ENCODE measurements at places on chromosomes 6 and 20.
A peak's percentile ranks its signal among the peaks of the same experiment; 100 is the strongest.

- no peak for DNase-seq
Measured at GRCh38 chr6:44216677-44217331, at the start of gene MYMX. TSS of gene MYMX (plus strand) at chr6:44216926. CDS start at chr6:44217472, 546 bp downstream.

- no peak for DNase-seq
Measured at GRCh38 chr6:158039178-158039557, 57.5 kb downstream of the SYNJ2 start.

DNA sequence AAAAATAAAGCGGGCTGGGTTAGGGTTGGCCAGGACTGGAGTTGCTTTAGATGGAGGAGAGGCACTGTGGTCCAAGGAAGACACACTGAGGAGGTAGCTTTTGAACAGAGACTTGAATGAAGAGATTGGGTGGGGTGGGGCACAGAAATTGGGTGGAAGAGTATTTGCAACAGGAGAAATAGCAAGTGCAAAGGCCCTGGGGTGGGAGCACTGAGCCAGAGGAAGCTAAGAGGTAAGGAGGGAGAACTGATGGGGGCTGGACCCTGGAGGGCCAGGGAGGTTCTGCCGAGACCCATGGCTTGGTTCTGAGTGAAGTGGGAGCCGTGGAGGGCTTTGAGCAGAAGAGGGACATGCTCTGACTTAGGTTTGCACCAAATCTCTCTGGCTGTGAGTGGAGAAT lies 45.4 kb downstream of the KCNB1 start:
- DNase-seq = no peak

- no peak for DNase-seq
Measured at GRCh38 chr6:69489970-69490369, 306.8 kb downstream of the LMBRD1 start.

- DNase-seq = no peak
Measured at GRCh38 chr20:1720845-1721475, 63.4 kb upstream of the SIRPG start.

- no peak for DNase-seq
Measured at GRCh38 chr6:147023148-147023547, 181.1 kb upstream of the STXBP5 start.

- DNase-seq = no peak
Measured at GRCh38 chr6:113281431-113281830, 575.7 kb upstream of the MARCKS start.

- no peak for DNase-seq
Measured at GRCh38 chr6:156857573-156857972, 80.4 kb downstream of the ARID1B start.

- DNase-seq = no peak
Measured at GRCh38 chr20:10660661-10661060, 13.1 kb downstream of the JAG1 start.

DNA sequence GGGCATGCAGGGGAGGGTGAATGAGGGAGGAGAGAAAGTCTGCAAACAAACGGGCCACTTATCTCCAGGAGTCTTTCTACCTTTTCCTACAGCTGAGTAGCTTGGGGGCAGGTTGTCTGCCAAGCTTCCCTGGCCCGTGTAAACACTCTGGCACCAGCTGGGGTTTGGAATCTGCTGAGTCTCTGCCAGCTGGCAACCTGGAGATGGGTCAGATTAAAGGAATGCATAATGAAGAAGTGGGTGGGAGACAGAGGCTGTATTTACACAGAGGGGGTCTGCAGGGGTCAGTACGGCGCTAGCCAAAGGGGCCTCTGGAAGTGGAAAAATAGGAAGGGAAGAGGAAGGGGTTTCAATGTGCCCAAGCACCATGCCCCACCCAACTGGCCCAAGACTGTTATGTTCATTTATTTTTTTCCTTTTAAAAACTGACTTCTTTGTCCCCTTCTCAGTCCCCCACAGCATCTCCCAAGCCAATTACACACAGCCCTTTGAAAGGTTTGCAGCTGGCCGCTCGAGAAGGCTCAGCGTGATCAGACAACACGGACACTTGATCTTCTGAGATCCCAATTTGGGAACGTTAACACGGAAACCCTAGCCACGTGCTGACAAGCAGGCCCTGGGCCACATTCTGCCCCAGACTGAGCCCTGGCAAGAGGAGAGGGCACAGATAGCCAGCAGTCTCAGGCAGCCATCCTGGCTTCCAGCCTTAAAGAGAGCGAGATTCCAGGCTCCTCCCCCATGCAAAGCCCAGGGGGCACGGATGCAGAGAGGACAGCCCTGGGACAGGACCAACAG lies 25.2 kb downstream of the TRAM2 start:
- DNase-seq = peak; percentile 23

GRCh38 chr20:45617591-45617990 lies 11.9 kb upstream of the WFDC10A start:
- DNase-seq = no peak

DNA sequence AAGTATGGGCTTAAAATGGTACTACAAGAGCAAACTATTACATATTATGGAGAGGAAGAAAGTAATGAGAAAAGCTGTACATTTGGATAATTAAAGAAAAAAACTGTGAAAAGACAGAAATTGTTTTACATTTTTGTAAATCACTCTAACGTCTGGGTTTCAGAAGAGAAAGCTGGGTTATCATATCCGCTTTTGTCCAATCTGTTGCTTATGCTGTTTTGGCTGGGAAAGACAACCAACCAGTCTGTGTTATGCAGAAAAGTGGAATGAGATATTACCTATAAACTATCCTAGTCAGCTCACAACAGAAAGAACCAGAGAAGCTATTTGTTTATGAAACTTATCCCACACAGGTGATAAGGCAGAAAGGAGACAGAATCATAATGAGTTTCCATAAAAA lies 32.4 kb downstream of the REV3L start:
- DNase-seq = no peak

- no peak for DNase-seq
Measured at GRCh38 chr6:169495601-169496000, 206.2 kb downstream of the WDR27 start.

DNA sequence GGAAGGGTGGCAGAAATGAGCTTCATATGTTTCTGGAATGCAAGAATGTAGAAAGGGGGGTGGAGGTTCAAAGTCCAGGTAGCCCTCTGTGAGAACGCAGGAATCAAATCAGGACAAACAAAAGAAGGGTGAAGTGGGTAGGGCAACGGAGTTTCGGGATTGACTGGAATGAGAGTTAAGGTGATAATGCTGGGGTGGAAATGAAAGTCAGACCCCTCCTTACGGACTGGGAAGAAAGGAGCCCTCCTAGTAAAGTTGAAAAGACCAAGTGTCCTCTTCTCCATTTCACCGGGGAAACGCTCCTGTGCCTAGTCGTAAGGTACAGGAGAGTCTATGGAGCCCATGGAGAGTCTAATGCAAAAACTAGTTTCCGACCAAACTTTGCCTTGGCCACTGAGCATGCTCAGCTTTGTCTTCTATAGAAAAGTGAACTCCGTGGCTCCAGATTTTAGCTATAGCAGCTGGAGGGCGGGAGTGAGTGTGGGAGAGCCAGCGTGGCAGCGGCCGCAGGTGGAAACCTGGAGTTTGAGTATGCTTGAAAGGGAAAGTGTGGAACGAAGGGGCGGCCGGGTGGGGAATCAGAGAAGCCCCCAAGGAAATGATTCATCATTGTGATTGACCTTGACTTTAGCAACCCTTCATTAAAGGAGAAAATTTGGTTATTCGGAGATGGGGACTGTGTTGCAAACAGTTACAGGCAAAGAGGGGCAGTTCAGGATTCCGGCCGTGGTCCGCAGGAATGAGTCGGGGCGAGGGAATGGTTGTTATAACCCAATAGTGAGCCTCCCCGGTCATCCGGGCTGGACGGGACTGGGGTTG lies 1.3 kb upstream of the LRRC1 start:
- DNase-seq = no peak

DNA sequence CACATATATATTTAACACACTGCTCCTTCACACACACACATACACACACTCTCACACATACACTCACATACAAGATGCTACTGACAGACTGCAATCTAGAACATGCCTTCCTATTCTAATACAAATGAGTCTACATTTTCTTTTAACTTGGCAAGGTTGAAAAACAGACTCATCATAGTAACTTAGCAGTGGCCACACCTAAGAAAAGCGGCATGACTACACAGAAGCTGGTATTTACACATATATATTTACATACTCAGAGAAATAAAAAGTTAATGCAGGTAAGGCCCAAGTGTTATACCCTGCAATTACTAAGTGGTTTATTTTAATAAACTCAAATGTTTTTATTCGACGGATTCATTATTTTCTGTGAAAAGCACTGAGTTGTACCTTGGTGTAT lies 209.3 kb downstream of the FOXC1 start:
- DNase-seq = no peak

DNA sequence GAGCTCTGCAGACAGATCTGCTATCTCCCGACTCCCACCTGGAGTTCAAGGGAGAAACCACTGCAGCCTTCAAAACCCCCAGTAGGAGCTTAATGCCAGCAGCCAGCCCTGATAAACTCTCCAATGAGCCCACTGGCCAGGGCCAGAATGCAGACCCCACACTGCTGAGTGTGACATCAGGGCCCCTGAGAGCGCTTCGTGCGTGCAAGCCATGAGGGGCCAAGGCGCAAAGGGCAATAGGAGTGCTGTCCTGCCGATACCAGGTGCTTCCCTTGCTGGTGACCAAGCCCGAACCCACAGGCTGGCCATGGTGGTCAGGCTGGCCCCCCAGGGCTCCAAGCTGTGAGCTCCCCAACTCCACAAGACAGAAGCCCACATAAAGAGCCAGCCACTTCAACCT lies 33.2 kb upstream of the CST7 start:
- no peak for DNase-seq

- peak; percentile 47 for DNase-seq
Measured at GRCh38 chr6:72580281-72580940, 41.5 kb upstream of the KCNQ5 start.

GRCh38 chr20:58407201-58407873 lies 18.3 kb downstream of the VAPB start:
- no peak for DNase-seq

DNA sequence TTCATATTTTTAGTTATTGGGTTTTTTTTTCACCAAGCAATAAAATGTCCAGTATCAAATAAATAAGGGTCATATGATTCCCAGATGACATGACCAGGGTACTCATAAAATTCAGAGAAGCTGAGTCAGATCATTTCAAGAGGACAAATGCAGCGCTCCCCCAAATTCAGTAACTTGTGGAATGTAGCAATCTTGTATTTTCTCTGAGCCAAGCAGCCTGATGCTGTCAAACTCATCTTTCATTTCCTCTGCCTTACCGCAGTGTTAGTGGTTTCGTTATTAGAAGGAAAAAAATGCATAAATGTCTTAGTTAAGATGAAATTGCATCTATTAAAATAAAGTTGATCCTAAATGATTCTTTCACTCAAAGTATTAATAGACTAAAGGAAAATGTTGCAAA lies 57.8 kb upstream of the EDN1 start:
- no peak for DNase-seq

GRCh38 chr6:166853371-166854325 lies 102.7 kb downstream of the RNASET2 start:
- DNase-seq = no peak

DNA sequence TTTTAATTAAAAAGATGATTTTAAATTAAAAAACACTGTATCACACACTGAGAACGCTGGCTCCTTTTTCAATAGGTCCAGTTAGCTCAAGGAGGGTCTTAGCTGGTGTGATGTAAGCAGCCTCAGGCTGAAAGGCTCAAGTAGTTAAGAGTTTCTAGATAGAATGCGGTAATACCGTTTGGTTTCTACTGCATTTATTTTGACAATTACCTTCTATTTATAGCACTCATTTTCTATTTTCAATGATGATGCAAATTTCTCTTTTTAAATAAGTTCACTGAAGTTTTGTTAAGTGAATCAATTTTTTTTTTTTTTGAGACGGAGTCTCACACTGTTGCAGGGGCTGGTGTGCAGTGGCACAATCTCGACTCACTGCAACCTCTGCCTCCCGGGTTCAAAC lies 87.1 kb downstream of the PREX1 start:
- DNase-seq = no peak

- DNase-seq = no peak
Measured at GRCh38 chr6:6820641-6821238, 232.2 kb downstream of the LY86 start.

- no peak for DNase-seq
Measured at GRCh38 chr20:5863040-5863833, 87.1 kb downstream of the TRMT6 start.

DNA sequence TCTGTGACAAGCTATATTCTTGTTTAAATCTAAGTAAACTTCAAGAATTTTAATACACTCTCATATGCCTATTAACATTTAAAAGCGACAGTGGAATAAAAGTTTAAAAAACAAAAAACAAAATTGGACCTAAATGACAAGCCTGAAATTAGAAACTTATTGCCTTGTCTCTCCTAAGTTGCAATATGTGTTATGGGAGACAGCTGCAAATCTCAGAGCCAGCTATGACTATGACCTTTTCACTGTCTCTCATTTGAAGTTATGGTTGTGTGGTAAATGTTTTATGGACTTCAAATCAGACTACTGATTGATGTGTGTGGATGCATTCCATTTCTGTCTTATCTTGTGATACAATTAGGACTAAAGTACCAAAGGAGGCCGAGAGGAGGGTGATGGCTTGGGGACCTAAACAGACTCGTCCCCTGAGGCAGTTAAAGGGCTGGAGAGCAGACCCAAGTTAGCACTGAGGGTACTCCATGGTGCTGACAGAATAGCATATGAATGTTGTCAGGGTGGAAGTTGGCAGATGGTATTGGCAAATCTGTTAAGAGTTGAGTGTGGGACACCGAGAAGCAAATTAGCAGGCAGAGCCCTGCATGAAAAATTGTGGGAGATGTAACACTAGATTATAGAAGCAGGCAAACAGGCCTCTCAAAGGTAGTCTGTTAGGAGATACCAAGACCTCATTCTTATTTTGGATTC lies 930.1 kb upstream of the MAN1A1 start:
- no peak for DNase-seq

DNA sequence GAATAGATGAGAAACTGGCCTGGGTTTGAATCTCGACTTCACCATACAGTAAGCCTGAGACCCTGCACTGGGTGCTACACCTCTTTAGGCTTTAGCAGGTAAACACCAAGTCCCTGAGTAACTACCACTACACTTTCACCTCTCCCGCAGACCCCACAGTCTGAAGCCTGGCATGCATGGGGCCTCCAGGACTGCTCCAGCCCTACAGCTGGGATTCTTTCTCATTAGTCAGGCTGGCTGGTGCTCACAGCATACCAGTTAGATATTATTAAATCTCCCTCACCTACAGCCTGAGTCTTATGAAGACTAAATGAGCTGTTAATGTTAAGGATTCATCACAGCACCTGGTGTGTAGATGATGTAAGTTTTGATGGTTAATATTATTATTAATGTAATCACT lies 388.7 kb downstream of the ARHGAP18 start:
- no peak for DNase-seq

Data from NCI-H1436 treated with DMSO at 0.1 percent for 48 hours (cell line).